ENCODE measurements at places on chromosomes 13 and 19.

- no peak for DNase-seq
Measured at GRCh38 chr19:55390461-55390880, 4.7 kb downstream of the RPL28 start.

DNA sequence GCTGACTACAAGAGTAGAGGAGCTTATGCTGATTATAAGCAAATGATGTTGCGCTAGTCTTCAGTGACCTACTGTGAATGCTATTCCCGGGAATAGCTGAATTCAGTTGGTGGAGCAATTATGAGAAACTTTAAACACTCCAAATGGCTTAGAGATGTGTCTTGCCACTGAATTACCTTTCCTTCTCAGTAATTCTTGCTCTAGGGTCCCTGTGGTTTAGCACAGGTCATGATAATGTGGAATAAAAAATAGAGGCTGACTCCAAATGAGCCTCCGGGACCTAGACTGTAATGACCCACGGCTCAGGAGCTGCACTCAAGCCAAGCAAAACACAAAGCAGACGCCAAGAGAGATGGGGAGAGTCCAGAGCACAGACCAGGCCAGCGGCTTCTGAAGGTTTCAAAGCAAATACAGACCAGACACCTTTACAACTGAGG, 124.7 kb downstream of the RGCC start:
- DNase-seq: no peak

- no peak for DNase-seq
Measured at GRCh38 chr19:12111176-12111575, 29.0 kb downstream of the ZNF20 start.

DNA sequence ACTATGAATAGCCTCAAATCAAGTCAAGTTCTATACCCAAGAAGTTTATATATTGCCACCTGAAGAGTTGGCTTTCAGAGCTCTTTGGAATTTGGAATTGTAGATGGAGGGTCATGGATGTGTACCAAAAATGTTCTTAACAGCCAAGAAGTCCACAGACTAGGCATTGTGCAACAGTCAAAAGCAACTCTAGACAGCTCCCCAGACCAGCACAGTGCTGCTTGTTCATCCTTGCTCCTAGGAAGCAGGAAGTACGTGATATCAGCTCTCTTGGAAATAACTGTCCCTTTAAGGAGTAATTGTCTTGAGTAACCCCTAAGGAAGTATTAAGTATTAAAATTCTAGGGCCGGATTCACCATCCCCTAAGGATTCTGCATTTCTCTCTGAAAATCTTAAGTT, 30.7 kb upstream of the IL17D start:
- no peak for DNase-seq

DNA sequence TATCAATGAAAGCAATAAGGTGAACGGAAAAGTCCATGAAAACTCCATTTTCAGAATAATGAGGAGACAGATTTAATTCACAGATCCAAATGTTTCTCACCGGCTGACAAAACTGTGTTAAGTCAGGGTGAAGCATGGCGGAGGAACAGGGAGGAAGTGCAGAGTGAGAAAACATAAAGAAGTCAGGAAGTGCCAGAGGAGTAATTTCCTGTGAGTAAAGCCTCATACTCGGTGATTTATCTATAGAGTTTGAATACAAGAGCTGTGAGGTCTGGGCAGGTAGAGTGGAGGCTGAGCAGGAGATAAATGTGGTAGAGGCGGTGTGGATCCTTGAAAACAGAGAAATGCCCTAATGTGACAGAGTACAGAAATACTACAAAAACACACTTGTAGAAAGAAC, 11.4 kb downstream of the CARD8 start:
- DNase-seq: no peak

DNA sequence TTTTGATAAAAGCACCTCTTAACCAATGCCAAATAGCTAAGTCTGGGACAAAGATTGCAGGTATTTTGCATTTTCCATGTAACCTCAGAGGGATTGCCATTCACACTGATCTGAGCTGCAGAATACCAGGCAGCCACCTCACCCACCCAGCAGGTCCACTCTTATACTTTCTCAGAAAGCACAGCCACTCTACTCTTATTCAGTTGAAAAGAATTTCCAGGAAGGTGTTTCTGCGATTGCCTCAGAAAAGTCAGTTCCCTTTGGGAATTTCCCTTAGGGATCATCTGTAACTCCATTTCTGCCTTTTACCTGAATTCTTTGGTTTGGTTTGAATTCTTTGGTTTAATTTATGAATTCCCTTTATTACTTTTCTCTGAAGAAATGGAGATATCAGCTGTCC, 904 bp upstream of the ALOX5AP start:
- peak; percentile 33 for DNase-seq

- no peak for DNase-seq
Measured at GRCh38 chr13:109985871-109986450, 199.6 kb upstream of the IRS2 start.

DNA sequence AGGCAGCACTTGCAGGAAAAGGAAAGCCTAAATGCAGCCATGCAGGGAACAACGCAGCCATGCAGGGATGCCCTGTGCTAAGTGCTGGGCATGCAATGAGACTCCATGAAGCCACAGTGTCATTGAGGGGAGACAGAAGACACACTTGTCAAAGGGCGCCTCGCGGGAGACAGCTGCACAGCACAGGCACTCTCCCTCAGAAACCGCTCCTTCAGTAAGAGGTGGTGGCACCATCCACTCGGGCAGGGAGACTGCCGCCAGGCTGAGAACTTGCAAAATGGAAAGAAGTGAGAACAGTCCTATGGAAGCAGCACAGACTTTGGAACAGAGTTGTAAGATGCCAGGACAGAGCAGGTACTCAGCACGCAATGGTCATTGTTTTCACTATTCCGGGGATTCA, 51.1 kb downstream of the GGACT start:
- DNase-seq: no peak

DNA sequence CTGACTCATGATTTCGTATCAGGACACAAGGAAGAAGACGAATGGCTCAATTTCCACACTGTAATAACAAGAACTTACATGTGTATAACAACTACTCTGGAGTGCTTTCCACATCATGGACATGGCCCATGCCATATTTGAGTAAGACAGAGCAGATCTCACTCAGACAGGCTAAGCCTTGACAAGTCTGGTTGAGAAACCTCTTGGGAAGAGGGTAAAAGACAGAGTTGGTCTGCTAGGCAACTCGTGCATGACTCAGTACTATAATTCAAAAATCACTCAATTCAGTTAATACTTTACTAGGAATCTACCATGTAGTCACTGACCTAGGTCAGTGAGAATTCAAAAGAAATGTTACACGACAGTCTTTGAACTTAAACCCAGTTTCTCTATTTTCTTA, 5.7 kb upstream of the THSD1 start:
- DNase-seq: no peak

Data from HS-5 (cell line).